Hypothalamus (tissue), 51 donors: ENCODE measurements at places on chromosomes 5 and 9.

DNA sequence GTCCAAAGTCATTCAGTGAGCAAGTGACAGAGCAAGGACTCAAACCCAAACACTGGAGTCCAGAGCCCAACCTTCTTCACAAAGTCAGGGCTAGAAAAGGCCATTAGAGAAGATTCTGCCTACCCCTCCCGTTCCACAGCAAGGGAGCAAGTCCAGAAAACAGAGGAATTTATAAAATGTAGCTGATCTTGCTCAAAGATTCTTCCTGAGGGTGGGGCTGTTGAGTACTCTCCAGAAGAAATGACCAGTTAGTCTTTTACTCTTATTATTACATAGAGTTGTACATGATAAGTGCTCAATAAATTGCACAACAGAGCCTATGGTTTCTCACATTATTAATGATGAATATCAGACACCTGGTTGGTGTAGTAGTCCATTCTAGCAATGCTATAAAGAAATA is 39.3 kb upstream of the HMHB1 start:
- no peak for DNase-seq

GRCh38 chr9:105054491-105054890 is 126.5 kb upstream of the ABCA1 start:
- no peak for DNase-seq

DNA sequence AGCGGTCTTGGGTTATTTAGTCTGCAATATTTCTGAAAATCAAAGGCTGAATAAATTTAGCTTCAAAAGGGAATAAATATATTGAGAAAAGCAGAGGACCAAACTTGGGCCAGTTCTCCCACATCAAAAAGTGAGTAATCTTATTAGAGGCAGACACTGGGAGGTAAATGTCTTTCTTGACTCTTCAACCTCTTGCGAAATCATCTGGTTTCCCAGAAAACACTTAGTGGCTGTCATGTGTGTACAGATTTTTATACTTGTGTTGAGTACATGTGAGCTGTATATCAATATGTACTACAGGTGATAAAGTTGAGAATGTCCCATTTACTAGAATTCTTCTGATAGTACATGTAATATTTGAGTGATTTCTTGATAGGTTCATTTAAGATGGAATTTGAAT is 454.9 kb downstream of the PRR16 start:
- no peak for DNase-seq

GRCh38 chr5:88674356-88675167 is 208.4 kb downstream of the MEF2C start:
- peak; percentile 83 for DNase-seq

DNA sequence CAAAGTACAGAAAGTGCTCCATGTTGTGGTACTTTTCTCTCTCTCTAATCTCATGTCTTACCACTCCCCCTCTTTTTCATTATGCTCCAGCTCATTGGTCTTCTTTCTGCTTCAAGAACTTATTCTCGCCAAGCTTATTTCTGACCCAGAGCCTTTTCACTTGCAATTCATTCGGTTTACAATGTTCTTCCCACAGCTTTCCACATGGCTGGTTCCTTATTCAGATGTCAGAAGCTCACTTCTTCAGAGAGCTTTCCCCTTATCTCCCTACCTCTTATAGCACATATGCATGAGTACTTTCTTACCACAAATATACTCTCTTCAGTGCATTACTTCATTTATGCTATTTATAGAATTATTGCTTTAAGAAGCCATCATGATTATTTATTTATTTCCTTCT is 338.8 kb upstream of the ATP10B start:
- DNase-seq = no peak

- no peak for DNase-seq
Measured at GRCh38 chr5:1918488-1919208, 35.9 kb upstream of the IRX4 start.

DNA sequence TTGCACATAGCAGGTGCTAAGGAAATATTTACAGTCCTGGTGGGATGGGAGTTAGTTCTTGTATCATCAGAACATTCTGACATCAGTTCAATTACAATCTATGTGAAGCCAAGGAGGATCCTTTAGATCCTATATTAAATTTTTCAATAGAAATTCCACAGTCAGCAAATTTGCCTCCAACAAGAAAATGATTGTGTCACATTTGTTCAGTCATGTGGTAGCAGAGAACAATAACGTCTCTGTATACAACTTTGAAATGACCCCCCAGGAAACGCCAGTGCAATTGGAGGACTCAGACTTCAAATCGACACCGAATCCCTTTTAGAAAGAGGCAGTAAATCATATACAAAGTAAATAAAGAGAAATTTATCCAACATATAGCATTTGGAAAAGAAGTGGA is 392.1 kb downstream of the DTWD2 start:
- peak; percentile 4 for DNase-seq

DNA sequence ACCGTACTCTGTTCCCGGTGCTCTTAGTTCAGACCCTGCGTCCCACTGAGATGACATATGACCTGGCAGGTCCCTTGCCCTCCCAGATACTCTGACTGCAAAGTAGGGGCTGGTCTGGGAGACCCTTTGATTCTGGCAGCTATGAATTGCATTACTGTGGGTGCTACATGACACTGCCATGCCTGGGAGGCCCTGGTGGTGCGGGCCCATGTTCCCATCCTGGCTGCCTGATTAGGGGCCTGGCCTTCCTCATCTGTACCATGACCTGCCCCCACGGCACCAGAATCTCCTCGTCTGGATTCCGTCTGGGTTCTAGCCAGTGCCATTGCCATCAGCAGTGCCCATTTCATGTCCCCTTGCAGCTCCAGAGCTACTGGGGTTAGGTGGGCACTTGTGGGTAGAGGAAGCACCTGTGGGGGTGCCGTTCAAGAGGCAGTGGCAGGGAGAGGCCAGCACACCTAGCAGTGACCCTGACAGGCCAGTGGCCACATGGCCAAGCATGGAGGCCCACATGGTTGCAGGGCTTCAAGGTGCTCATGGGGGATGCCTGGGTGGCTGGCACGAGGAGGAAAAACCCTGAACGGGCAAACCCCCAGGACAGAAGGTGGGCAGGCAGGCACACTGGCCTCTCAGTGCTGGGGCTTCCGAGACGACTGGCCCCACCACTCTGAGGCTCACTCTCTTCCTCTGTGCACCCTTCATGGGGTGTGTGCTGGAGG is 69.7 kb downstream of the PHF2 start:
- no peak for DNase-seq

GRCh38 chr5:174293481-174293880 is 248.0 kb downstream of the NSG2 start:
- no peak for DNase-seq

DNA sequence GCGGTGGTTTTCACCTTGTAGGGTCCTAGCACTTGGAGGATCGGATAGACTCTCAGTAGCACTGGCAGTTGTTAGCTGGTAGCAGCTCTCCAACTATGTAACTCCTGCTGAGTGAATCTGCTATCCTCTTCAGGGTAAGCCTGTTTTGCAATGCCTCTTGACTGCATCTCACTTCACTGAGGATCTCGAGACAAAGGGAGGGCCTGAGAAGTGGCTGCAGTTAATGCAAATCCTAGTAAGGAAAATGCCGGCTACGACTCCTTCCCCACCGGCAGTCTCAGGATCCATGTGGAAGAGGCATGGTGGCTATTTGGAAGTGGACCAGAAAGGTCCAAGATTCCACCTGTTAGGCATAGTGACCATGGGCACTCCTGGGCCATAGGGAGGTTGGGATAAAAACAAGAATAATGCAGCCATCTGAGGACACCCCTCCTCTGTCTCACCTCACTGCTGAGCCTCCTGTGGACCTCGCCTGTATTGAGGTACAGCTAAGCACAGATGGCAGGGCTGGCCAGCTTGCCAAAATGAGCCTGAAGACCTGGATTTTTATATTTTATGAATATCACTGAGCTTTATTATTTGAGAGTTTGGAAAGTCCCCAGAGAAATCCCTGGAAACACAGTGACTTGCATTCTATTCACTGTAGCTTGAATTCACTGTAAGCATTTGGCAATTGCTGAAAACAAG is 146.0 kb downstream of the LIFR start:
- no peak for DNase-seq

- no peak for DNase-seq
Measured at GRCh38 chr9:114303571-114303970, 19.3 kb upstream of the ORM1 start.

GRCh38 chr9:107024193-107024592 is 161.2 kb downstream of the ZNF462 start:
- DNase-seq = no peak

- no peak for DNase-seq
Measured at GRCh38 chr9:18726546-18726945, 252.6 kb downstream of the ADAMTSL1 start.

GRCh38 chr9:16414451-16414850 is 456.0 kb downstream of the BNC2 start:
- DNase-seq = no peak

- DNase-seq = no peak
Measured at GRCh38 chr9:4887556-4887955, 94.8 kb downstream of the RCL1 start.

GRCh38 chr5:142861011-142861410 is 90.8 kb downstream of the ARHGAP26 start:
- DNase-seq = no peak

GRCh38 chr9:137242269-137243203 is 1.4 kb downstream of the TUBB4B start:
- no peak for DNase-seq

- DNase-seq = no peak
Measured at GRCh38 chr9:73219985-73220626, 68.4 kb downstream of the ANXA1 start.

GRCh38 chr5:97363577-97363976 is 180.5 kb upstream of the RIOK2 start:
- no peak for DNase-seq
